Stimulated activated CD8-positive, alpha-beta memory T cell treated with anti-CD3 and anti-CD28 coated beads, Interleukin-4, amount 100 ng/mL, for 1 hour (primary cell): ENCODE measurements at places on chromosomes 7 and 10.

DNA sequence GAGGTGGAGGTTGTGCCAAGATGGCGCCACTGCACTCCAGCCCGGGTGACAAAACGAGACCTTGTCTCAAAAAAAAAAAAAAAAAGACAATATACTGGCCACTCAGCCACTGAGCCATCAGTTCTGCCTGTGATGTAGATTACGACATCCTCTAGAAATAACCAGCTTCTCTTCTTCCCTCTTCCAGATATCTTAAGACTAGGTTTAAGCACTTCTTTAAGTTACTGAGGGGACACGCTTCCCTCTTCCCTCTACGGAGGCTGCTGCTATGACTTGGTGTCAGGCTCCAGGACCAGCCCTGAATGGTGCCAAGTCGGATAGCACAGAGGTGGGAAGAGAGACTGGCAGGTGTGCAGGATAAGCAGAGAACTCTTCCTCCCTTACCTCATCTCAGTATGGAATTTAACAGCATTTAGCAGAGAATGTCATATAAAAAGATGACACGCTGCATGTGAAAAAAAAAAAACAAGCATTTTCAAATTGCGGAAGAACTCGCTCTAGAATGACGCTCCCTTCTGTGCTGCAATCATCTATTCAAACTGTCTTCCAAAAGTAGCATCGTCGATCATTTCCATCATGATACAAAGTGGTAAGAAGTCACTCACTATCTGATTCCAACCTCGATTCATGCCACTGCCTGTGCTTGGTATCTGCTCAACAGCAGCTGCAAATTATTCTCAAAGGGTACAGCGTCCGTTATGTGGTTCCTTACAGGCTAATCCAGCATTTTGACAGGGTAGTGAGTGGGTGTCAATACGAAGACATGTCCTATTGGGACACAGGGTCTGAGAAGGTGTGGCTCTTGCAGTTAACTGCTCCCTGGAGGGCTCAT lies 13.8 kb downstream of the DAGLB start:
- no peak for DNase-seq

GRCh38 chr7:20312562-20312961 lies 18.1 kb upstream of the ITGB8 start:
- DNase-seq = no peak

DNA sequence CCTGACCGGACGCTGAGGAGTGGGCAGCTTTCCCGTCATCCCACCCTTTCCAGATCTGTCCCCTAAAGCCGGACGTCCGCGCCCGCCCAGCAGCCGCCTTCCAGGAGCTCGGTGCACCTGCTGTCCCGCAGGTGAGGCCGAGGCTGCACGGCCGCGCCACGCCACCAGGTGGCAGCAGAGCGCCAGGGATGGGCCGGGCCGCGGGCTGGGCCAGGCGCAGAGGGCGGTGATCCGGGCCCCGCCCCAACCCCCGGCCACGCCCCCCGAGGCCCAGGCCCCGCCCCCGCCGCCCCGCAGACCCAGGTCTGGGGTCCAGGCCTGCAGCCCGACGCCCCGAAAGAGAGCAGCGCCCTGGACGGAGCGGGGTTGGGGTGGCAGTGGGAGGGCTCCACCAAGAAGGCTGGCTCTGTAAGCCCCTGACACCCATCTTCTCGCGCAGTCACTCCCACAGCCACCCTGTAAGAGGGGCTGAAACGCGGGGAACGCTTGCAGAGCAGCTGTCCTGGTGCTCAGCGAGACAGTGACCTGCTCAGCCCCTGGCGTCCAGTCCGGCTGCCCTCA lies 32.2 kb downstream of the FOXL3 start:
- DNase-seq = peak; percentile 78

DNA sequence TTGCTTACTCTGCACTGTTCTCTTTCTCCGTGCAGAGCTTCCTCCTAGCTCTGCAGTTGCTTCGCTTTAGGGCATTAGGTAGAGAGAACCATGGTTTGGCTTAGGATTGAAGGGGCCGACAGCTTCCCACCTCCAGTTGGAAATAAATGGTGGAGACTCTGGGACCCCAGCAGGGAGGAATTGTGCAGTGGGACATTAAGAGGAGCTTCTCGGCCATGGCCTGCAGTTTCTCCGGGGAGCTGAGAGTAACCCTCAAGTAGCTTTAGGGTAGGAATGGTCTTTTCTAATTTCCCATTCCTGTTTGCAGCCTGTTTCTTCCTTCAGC lies 1.2 kb downstream of the SUFU start:
- no peak for DNase-seq

DNA sequence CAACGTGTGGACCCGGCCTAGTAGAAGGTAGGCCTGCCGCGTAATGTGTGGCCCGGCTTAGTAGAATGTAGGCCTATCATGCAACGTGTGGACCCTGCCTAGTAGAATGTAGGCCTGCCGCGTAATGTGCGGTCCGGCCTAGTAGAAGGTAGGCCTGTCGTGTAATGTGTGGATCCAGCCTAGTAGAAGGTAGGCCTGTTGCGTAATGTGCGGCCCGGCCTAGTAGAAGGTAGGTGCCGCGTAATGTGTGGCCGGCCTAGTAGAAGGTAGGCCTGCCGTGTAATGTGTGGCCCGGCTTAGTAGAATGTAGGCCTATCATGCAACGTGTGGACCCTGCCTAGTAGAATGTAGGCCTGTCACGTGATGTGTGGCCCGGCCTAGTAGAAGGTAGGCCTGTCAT lies 11.9 kb upstream of the GTPBP4 start:
- DNase-seq = no peak

- DNase-seq = no peak
Measured at GRCh38 chr10:95941115-95941514, 33.3 kb downstream of the CC2D2B start.

GRCh38 chr10:3537518-3537917 lies 247.5 kb downstream of the KLF6 start:
- DNase-seq = no peak

- no peak for DNase-seq
Measured at GRCh38 chr7:311796-312195, 21.8 kb downstream of the FOXL3 start.

GRCh38 chr10:34999532-34999931 lies 90.6 kb downstream of the CUL2 start:
- DNase-seq = no peak

GRCh38 chr7:45151131-45151684 lies 6.4 kb upstream of the RAMP3 start:
- DNase-seq = no peak

GRCh38 chr10:3763852-3764625 lies 21.0 kb downstream of the KLF6 start:
- DNase-seq = no peak
